ENCODE measurements at places on chromosomes 16 and 17.

GRCh38 chr17:54867634-54868033, 33.0 kb upstream of the TOM1L1 start:
- no peak for DNase-seq

DNA sequence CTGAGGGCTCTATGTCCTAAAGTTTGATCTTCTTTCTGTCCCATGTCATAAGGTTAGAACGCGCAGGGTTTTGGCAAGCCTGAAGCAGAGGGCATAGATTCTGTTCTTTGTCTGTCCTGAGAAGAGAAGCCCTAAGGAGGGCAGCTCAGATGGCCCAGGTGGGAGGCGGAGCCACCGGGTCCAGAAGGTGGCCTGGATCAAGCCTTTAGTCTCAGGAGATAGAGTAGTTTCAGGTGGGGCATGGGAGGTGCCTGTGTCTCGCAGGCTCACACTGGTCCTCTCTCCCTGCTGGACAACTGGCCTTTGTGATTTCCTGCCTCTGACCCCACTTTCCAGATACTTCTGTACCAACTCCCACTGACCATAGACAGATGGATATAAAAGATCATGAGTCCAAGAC, 44.2 kb upstream of the DNAJA2 start:
- DNase-seq = no peak

- DNase-seq = no peak
Measured at GRCh38 chr17:80819422-80820164, 172.0 kb upstream of the CHMP6 start.

DNA sequence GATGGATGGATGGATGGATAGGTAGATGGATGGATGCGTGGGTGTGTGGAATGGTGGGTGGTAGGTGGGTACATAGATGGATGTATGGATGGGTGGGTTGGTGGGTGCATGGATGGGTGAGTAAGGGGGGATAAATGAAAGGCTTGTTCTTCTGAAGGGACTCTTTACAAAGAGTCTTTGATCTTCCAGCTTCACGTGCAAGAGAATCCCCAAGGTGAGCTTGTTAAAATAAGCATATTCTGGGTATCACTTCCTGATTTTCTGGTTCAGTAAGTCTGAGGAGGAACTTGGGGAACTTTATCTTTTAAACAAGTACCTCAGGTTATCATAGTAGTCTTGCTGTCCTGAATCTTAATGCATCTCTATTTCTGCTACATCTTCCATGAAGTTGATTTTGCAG, 639.1 kb downstream of the MAF start:
- DNase-seq = no peak

GRCh38 chr17:5823219-5823618, 238.9 kb upstream of the NLRP1 start:
- DNase-seq = no peak

DNA sequence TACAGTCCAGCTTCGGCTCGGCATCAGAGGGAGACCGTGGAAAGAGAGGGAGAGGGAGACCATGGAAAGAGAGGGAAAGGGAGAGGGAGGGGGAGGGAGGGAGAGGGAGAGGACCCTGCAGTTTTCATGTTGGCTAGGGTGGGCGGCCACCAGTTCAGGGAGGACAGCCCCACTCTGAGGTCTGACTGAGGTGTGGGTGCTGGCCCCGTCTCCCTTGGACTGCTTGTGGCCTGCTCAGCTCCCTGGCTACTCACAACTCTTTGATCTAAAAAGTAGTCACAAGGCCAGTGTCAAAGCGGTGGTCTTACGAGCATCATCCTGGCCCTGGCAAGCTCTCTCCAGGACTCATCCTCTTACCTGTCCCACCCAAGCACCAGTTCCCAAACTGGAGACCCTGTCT, 9.4 kb downstream of the COX4I1 start:
- no peak for DNase-seq

- peak; percentile 62 for DNase-seq
Measured at GRCh38 chr17:59565959-59566324, 532 bp downstream of the DHX40 start.

DNA sequence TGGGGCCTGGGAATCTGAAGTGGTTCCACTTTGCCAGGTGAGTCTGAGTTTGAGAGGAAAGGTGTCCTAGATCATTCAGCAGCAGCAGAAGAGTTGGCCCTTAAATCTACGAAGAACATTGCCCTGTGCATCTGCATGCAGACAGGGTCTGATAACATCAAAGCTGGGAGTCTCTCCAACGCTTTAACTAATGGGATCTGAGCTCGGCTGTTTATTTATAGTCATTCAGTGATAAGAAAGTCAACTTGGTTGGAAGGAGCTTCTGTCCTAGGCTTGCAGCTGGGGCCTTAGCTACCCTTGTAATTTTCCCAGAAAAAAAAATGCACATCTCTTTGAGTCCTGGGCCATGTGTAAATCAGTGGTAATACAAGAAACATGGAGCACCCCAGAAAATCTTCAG, 418.0 kb upstream of the HSBP1 start:
- no peak for DNase-seq
